ENCODE measurements at places on chromosomes 4 and X.

GRCh38 chr4:121551881-121552280 is 144.9 kb downstream of the ANXA5 start:
- DNase-seq: no peak

DNA sequence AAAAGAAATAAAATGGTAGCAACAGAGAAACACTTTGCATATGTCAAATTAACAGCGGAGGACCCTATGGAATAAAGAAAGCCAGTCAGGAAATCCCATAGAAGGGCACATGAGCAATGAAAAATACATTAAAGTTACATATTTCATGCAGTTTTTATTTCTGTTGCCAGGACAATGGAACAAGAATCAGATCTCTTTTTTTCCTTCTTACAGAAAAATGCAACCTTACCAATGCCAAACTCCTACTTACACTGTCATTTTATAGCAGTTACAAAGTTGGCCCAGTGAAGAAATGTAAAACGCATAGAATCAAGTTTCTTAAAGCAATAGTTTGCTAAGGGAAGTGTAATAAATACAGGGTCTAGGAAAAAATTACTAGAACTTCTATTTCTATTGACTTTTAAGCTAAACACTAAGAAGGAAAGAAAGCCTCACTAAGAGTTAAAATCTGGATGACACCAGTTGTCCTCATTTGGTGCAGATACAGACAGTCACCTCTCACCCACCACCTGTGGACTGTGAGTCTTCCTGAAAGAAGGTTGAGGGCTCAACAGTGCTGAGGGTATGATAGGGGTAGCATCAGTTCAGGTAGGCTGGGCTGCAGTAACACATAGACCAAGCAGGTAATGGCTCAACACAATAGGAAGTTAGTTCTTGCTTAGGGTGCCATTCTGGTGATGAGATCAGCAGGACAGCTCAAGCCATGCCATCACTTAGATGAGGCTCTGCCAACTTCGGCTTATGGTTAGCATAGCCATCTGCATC is 224.6 kb downstream of the ANAPC10 start:
- DNase-seq: no peak

DNA sequence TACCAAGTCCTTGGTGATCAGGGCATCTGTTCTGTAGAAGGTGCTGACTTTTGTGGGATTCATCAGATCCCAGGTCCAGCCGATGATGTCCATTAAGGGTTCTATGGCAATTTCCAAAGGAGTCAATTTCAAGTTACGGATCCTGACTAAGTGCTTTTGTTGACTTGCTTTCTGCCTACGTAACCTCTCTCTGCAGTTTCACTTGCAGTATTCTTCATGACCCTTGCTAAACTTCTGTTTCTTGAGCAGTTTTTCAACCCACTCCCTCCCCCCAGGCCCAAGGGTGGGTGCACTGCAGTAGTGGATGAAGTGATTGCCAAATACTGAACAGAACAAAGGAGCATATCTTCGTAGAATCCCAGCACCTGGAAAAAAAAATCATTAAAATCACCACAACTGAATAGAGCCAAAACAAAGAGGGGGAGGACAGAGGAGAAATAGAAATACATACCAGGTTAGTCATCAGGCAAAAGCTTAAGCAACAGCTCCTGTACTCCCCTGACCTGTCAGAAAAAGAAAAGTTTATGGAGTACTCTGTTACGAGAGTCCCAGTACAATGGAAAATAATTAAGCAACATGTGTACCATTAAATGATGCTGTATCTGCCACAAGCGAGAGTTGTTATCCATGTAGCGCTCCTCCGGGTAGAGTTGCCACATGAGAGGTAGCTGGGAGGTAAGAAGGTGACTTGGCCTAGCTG is 5.8 kb downstream of the CMC4 start:
- no peak for DNase-seq

GRCh38 chrX:8010105-8010504 is 82.9 kb upstream of the PNPLA4 start:
- DNase-seq: no peak

DNA sequence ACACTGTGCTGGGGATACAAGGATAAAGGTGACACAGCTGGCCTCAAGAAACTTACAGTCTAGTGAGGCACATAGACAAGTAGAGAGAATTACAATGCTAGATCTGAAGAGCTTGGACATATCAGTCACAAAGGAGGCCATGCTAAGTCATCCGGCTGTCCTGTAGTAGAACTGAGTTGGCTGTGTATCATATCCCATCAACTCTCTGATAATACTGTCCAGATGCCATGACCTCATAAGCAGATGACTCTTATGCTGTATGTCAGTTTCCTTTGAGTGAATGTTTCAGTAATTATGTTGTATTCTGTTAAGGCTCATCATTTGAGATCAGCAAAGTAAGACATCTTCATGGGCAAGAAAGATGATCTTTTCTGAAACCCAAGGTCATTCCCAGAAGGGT is 442.9 kb downstream of the MID1IP1 start:
- DNase-seq: no peak
